ENCODE measurements at places on chromosomes 4 and X. TPM values are rescaled to one million over a fixed set of nuclear protein-coding genes. Genes with fewer than 3 reads are reported as not detected.
A peak's percentile ranks its signal among the peaks of the same experiment; 100 is the strongest.

GRCh38 chr4:113292371-113293042 lies 243.1 kb downstream of the ANK2 start:
- DNase-seq: no peak

DNA sequence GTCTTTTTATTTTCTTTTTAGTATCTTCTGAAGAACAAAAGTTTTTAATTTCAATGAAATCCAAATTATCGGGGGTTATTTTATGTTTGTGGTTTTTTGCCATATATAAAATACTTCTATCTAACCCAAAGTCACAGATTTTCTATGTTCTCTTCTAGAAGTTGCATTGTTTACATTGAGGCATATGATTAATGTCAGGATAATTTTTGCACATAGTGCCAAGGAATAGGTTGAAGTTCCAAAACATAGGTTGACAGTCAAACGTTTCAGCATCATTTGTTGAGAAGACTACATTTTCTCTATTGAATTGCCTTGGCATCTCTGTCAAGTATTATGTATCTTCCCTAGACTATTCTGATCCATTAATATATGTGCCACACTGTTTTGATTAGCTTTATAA lies 64.5 kb downstream of the ANKRD17 start:
- no peak for DNase-seq

- DNase-seq: peak; percentile 74
Measured at GRCh38 chr4:80036949-80037685, 35.9 kb downstream of the ANTXR2 start.

GRCh38 chr4:124946696-124947095 lies 234.2 kb upstream of the ANKRD50 start:
- DNase-seq: no peak

- no peak for DNase-seq
Measured at GRCh38 chrX:46670316-46670715, 88.6 kb downstream of the SLC9A7 start.

DNA sequence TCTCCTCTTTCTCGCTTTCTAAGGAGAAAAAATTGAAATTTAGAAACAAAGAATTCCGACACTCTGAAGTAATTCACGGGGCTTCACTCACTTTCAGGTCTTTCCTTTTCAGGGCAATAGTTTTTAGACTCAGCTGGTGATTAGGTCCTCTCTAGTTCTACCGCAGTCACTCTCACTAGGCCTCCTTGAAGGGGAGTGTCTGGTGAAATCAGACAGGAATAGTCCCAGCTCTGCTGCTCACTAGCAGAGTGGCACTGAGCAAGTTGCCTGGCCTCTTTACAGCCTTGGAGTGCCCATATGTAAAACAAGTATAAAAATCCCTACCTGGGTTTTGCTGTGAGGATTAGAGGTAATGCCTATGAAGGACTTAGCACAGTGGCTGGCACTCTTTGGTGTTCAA lies 64.1 kb downstream of the NEUROG2 start:
- DNase-seq: no peak

DNA sequence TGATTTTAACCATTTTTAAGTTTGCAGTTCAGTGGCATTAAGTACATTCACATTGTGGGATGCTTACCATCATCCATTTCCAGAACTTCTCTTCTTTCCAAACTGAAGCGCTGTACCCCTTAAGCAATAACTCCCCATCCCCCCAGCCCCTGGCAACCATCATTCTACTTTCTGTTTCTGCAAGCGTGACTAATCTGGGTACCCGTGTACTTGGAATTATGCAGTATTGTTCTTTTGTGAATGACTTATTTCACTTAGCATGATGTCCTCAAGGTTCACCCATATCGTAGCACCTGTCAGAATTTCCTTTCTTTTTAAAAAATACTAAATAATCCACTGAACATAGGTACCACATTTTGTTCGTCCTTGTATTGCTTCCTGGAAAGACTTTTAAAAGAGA lies 32.9 kb downstream of the USP9X start:
- no peak for DNase-seq

DNA sequence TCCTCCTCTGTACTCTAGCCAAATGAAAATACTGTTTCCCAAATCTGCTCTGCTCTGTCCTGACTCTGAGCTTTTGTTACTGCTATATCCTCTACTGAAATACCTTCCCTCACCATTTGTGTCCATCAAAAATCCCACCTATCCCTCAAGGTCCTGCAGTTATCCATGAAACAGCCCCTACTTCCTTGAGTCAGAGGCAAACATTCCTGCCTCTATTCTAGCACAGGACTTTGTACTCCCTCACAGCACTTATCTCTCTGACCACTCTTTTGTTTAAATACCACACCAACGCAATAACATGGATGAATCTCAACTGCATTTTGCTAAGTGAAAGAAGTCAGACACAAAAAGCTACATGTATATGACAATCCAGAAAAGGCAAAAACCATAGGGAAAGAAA lies 10.5 kb upstream of the RNF128 start:
- DNase-seq: no peak

GRCh38 chr4:73653695-73654106 lies 33.5 kb upstream of the RASSF6 start:
- DNase-seq: no peak

SPANXN2 gene
- total RNA-seq: not detected

- no peak for DNase-seq
Measured at GRCh38 chrX:70509078-70509477, 64.4 kb downstream of the DLG3 start.

DNA sequence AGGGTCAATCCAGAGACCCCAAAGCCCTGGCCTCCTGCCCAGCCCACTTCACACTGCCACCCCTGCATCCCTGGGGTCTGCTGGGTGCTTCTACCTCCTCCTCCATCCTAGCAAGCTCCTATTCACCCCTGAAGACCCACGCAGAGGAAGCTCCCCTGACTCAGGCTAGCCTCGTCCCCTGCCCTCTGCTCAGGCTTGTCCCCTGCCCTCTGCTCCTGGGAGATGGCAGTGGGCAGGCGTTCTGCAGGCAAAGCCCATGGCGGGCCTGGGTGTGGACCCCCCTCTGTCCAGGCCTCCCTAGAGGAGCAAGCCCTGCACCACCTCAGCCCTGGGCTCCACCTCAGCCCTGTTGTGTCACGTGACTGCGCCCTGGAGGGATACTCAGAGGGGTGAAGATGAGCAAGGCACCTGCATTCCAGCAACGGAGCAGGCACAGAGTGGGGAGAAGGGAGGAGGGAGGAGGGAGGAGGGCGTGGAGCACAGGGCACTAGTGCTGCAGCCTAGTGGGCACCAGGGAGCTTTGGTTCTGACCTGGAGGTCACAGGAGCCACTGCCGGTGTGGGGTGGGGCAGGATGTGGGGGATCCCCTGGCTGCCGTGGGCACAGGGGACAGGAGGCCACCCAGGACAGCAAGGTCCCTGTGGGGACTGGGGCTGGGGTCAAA lies 27.6 kb upstream of the FGFR3 start:
- DNase-seq: no peak

DNA sequence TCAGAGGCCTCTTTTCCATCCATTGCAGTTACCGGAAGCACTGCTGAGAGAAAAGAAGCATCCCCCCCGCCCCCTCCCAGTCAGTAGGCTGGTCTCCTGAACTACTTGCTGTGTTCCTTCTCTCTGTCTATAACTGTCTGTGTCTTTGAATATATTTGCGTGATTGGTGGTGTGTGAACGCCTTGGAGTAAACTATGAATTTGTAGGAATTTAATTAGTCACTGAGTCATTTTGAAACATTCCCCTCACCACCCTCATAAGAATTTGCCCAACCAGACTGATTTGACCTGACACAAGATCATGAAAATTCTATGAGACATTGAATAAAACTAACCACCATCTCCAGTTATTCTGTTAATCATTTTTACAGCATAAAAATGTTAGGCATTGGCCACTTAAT lies 6.7 kb upstream of the NXF3 start:
- DNase-seq: peak; percentile 3

- DNase-seq: no peak
Measured at GRCh38 chrX:143632625-143633410, 3.1 kb downstream of the SLITRK4 start.

GRCh38 chr4:135732448-135732847 lies 1530.9 kb upstream of the PABPC4L start:
- no peak for DNase-seq

BEX2 gene
- not detected for total RNA-seq

GRCh38 chr4:8301851-8302730 lies 32.5 kb downstream of the HTRA3 start:
- no peak for DNase-seq

Data from HFFc6 (cell line).